ENCODE measurements at places on chromosomes 1 and 21.

GRCh38 chr1:19582318-19582717, 61.8 kb upstream of the NBL1 start:
- peak; percentile 33 for DNase-seq

DNA sequence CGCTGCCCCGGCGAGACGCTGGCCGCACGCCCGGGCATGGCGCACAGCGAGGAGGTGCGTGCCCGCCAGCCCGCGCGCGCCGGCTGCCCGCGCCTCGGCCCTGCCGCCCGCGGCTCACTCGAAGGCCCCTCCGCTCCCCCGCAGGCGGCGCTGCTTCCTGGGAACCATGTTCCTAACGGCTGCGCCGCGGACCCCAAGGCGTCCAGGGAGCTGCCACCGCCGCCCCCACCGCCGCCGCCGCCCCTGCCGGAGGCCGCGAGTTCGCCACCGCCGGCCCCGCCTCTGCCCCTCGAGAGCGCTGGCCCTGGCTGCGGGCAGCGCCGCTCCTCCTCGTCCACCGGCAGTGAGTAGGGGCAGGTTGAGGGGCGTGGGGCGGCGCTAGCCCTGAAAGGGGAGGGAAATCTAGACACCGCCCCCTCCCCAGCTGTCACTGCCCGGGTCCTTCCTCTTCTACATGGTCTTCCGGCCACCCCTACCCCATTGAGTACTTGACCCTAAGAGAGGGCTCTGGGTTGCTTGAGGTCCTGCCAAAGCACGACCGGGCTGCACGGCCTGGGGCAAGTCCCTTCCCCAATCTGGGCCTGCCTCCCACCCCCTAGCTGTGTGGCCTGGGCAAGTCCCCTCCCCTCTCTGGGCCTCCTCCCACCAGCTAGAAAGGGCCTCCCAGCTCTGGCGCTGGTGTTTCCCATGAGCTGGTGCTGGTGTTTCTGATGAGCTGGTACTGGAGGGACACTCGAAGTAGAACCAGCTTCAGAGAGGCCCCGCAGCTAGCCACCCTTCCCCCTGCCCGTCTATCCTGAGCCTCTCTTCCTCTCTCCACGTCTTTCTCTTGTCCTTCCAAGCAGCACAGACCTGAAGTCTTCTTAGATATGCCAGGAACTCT, 17.0 kb downstream of the TNFRSF25 start:
- DNase-seq, result no peak

- no peak for DNase-seq
Observed at GRCh38 chr1:115330480-115331013, 7.5 kb downstream of the NGF start.

- DNase-seq, result no peak
Observed at GRCh38 chr1:218783131-218783530, 390.5 kb upstream of the LYPLAL1 start.

DNA sequence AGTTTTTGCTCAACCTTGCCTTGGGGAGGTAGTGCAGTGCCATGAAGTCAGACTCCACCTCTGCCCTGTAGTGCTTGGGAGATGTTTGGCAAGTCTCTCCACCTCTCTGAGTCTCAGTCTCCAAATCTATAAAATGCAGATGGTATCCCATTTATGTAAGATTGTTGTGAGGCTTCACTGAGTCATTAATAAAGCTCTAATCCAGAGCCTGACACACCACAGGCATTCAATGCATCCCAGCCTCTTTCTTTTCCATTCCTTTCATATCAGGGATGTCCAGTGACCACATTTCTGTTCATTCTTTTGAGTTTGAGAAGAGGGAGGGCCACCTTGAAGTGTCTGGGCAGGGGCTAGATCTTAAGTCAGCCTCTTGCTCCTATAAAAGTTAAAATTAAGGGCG, 37.6 kb upstream of the LMO4 start:
- DNase-seq, result no peak

Data from AML-193 (cell line).